Neural progenitor cell (in vitro differentiated cells): ENCODE measurements at places on chromosomes 4 and X. TPM values are rescaled to one million over a fixed set of nuclear protein-coding genes. Genes with fewer than 3 reads are reported as not detected.

Gene FOXP3
- 0.19 TPM in 1 of 2 replicates, not detected in the other for total RNA-seq

Gene SPANXC
- not detected in 2 replicates for total RNA-seq

Gene WWC2
- 31.7 and 39.6 TPM in 2 replicates for total RNA-seq

Gene CT45A1
- not detected in 2 replicates for total RNA-seq

Gene NFXL1
- total RNA-seq = 18.1 and 33.2 TPM in 2 replicates

Gene CCDC160
- total RNA-seq = 18.4 and 21.6 TPM in 2 replicates

Gene SRPX
- 3.2 and 4.8 TPM in 2 replicates for total RNA-seq

Gene SH3RF1
- total RNA-seq = 14.1 and 17.1 TPM in 2 replicates

Gene MAGEE1
- total RNA-seq = 3.6 and 6.3 TPM in 2 replicates

Gene F8
- total RNA-seq = 4.8 and 9.8 TPM in 2 replicates

Gene TREX2
- 0.96 TPM in 1 of 2 replicates, not detected in the other for total RNA-seq

Gene ETDB
- total RNA-seq = not detected in 2 replicates

Gene CSN1S1
- total RNA-seq = not detected in 2 replicates

Gene DACH2
- 0.11 and 0.25 TPM in 2 replicates for total RNA-seq
